ENCODE measurements at places on chromosomes 7 and 10. TPM values are rescaled to one million over a fixed set of nuclear protein-coding genes. Genes with fewer than 3 reads are reported as not detected.
A peak's percentile ranks its signal among the peaks of the same experiment; 100 is the strongest.

RELN gene
- not detected for total RNA-seq

GRCh38 chr10:128007056-128007455, 100.2 kb downstream of the PTPRE start:
- DNase-seq: no peak

DNA sequence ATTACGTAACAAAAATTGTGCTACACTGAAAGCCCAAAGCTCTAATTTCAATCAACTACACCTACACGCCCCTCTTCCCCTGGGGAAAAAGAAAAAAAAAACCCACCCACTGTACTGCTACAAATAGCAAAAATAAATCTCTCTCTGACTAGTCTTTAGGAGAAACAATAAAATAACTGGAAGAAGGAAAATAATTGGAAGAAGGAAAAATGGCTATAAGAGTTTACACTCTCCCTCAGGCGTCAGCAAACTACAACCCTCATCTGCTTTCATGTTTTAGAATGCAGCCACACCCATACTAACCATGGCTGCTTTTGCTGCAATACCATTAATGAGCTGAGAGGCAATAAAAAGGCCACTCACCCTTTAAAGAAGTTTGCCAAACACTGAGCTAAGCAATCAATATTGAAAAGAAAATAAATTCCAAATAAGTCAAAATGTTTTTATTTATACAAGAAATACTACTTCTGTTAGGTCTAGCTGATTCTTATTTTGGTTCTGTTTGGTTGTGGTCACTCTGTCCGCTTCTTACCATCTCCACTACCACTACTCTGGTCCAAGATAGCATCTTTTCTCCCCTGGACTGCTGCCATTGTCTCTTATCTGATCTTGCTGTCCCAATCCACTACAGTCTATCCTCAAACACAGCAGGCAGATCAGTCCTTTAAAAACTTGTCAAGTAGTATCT, 3.8 kb downstream of the MINDY3 start:
- no peak for DNase-seq

- DNase-seq: peak; percentile 71
Measured at GRCh38 chr10:75137533-75138438, 26.3 kb downstream of the SAMD8 start.

DNA sequence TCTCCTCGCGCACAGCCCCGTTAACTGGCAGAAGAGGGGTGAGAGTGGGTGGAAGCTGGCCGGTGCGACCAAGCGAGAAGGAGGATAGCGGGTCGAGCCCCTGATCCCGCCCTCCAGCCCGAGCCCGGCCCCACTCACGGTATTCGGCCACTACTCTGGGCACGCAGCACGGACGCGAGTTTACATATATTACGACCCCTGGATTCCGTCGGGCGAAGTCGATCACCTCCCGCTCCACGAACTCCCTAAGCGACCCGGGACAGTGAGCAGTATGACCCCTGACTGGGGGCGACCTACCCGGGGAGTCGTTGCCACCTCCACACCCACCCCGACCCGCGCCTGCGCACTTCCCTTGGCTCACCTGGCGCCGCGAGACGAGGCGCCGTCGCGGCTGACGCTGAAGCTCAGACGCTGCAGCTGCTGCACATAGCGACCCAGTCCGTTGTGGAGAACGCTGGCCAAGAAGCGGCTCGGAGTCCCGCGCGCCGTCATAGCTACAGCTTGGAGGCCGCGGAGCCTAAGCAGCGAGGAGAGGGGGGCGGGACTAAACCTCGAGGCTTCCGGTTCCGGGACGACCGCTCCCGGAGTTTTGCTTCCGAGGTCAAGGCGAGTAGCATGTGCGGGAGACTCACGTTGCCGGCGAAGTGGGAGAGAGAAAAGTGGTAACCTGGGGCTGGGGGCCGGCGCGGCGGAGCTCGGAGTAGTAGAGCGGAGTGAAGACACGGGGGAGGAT, at the start of the genes MRPL43 and TWNK:
TSS of gene MRPL43 (minus strand) at position 546 of the 733 bp plus-strand sequence. CDS start at position 492, 54 bp downstream.
TSS of gene TWNK (plus strand) at position 592 of the 733 bp plus-strand sequence. CDS start 668 bp downstream, outside the sequence.
- peak; percentile 92 for DNase-seq

SMKR1 gene
- total RNA-seq: 3.6 TPM

DNA sequence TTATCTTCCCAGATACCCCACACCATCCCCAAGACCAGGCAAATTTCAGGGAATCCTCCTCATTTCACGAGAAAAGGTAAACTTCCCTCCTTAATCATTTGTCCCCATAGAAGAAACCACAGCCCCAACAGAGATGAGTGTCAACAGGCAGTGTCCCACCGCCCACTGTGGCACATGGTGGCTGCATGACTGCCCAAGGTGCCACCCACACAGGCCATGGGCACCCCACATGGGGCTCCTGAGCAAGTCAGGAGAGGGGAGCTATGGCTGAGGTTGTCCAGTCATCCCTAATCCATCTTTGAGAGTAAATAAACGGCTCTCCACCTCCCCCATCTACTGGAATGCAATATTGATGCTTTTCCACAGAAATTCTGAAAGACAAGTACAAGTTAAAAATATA, 44.1 kb downstream of the ANTXRL start:
- DNase-seq: no peak

LRRD1 gene
- not detected for total RNA-seq

GRCh38 chr10:5502061-5502521, 2.7 kb upstream of the CALML5 start:
- DNase-seq: no peak

GRCh38 chr7:134562136-134562535, 13.2 kb downstream of the AKR1B15 start:
- DNase-seq: peak; percentile 25

AKR1C4 gene
- total RNA-seq: not detected

GRCh38 chr7:128728598-128728997, 10.6 kb upstream of the CALU start:
- DNase-seq: no peak

ASIC3 gene
- 3.7 TPM for total RNA-seq

MLXIPL gene
- not detected for total RNA-seq

Data from activated CD8-positive, alpha-beta T cell treated with anti-CD3 and anti-CD28 coated beads for 36 hours (primary cell).